Stimulated activated naive CD8-positive, alpha-beta T cell treated with anti-CD3 and anti-CD28 coated beads, Interleukin-15, amount 100 ng/mL, for 72 hours (primary cell): ENCODE measurements at places on chromosomes 6 and 20.

DNA sequence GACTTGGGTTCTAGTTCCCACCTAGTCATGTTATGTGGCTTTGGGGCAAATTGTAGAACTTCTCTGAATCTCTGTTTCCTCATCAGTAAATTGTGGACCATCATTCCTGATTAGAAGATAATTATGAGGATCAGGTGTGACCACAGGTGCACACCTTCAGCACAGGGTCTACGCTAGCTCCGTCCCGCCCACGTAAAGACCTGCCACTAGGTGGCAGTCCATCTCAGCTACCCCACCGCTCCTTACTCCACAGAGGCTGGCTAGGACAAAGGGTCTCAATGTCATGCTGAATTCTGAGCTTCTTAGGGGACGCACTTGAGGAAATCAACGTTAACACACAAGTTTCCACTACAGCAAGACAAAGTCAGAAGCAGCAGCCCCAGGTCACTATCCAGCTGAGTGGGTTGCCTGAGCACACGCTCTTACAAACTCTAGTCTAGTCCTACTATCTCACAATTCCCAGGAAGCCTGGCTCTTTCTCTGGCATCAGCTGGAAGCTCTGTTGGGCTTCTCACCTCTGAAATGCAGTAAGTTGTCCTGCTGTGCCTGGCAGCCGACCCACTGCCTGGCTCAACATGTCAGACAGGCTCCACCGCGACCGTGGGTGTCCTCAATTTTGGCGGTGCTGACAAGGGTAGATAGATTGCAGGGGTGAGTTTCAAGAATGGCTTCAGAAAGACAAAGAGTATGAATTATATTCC, 2.0 kb upstream of the PLCG1 start:
- DNase-seq: peak; percentile 65

- DNase-seq: no peak
These were observed 46.8 kb downstream of the RREB1 start for GRCh38 chr6:7154341-7155139.

- peak; percentile 60 for DNase-seq
These were observed 116.5 kb upstream of the ESR1 start for GRCh38 chr6:151690768-151691562.

- peak; percentile 39 for DNase-seq
These were observed 101.5 kb upstream of the ISM1 start for GRCh38 chr20:13119583-13119982.

DNA sequence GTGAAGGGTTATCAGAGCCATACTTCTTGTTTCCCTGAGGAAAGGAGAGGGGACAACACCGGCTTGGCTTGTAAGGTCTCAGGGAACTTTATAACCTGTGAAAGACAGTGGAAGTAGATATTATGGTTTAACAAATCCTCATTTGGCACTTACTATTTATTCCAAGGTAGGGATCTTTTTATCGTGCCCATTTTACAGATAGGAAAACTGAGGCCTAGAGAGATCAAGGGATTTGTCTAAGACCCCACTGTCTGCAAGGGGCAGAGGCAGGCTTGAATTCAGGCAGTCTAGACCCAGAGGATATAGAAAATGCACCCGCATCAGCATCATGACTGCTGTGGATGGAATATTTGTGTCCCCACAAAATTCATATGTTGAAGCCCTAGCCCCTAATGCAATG, 118.4 kb upstream of the CST7 start:
- DNase-seq: no peak

DNA sequence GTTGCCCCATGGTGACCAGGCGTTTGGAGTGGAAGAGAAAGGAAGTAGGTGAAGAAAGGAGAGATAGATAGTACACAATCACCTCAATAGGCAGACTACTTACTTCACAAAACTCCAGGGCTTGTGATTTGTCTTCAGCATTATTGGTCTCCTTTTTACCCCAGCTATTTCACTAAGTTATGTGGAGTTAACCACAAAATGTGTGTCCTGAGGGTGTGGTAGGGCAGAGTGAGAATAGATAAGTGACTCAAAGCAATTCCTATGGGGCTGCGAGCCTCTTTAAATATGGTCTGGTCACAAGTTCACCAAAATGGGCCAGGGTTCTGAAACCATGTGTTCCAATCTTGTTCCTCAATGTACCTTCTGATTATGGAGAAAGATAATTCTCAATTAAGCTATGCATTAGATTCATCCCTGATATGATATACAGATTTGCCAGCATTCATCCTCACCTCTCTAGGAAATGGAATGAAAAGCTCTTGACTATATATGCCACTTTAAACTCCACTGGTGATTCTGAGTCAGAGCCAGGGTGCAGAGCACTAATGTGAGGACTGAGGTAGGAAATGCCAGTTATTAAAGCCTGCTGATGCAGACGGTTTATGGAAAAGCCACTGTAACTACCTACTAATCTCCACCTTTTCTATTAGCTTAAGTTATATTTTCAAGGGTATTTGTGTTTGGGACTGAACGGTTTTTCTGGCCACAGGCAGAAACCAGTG, 310.6 kb upstream of the MANEA start:
- no peak for DNase-seq

DNA sequence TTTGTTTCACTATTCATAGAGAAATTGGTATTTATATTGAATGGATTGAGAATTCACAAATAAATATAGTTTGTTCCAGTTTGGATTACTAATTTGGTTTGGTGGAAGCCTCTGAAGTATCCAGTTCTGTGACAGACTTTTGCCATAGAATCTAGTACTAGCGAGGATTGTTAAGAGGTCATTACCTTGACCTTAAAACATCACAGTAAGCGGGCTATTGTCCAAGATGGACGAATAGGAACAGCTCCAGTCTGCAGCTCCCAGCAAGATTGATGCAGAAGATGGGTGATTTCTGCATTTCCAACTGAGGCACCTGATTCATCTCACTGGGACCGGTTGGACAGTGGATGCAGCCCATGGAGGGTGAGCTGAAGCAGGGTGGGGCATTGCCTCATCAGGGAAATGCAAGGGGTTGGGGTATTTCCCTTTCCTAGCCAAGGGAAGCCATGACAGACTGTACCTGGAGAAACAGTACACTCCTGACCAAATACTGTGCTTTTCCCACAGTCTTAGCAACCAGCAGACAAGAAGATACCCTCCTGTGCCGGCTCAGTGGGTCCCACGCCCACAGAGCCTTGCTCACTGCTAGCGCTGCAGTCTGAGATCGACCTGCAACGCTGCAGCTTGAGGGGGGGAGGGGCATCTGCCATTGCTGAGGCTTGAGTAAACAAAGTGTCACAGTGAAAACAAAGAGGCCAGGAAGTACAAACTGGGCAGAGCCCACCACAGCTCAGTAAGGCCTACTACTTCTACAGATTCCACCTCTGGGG, 66.4 kb upstream of the NEDD9 start:
- no peak for DNase-seq

GRCh38 chr6:132675749-132676148, 16.8 kb upstream of the TAAR1 start:
- DNase-seq: no peak
